ENCODE measurements at places on chromosomes 16 and 17.

DNA sequence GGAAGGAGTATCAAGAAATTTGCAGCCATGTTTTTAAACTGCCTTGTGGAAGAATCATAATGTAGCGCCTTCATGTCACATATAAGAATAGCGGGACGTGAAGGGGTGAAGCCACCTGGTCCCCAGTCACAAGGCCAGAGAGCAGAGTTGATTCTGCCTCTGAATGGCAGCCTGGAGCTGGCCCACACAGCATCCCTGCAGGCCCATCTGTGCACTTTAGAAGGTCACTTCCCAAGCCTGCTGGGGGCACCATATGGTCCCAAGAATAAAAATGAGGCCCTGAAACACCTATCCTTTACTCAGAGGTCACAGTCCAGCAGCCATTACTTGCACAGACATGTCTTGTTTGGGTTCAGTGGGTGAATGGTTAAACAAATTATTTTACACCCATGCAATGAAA lies 15.0 kb downstream of the CD300E start:
- no peak for DNase-seq

- DNase-seq: no peak
These were observed 1.7 kb upstream of the MRPL12 start for GRCh38 chr17:81701288-81702071.

- DNase-seq: no peak
These were observed 219.2 kb upstream of the CDH5 start for GRCh38 chr16:66147291-66147690.

GRCh38 chr16:50699326-50700159 lies 6.1 kb downstream of the NOD2 start:
- DNase-seq: no peak

GRCh38 chr17:32503251-32504165 lies 16.7 kb downstream of the CDK5R1 start:
- no peak for DNase-seq
